Stimulated activated CD8-positive, alpha-beta memory T cell treated with anti-CD3 and anti-CD28 coated beads, Interleukin-7, amount 100 ng/mL, for 1 hour (primary cell): ENCODE measurements at places on chromosomes 11 and 22.

DNA sequence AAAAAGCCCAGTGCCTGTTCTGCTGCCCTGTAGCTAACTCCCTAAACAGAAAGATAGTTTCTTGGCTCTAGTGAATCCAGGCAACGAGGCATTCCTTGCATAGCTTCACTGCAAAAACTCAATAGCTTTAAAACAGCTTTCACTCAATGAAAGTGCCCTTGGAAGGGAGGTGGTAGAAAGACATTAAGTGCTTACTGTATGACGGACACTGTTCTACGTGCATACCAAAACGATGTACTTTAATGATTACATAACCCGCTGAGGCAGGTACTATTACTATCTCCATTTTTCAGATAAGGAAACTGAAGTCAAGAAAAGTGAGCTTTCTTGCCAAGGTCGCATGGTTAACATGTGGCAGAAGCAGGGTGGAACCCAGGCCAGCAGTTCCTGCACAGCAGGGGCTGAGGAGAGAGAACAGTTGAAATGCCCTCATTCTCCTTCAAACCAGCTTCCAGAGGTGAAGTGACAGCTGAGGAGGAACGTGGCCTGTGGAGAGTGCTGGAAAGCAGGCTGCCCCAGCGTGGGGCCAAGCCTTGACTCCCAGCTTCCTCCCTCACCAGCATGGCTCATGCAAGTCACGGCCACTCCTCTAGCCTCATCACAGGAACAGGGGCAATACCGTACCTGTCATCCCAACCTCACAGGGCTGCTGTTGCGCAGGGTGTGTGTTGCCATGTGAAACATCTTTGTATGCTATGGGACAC is 227.5 kb upstream of the NARS2 start:
- DNase-seq = no peak

DNA sequence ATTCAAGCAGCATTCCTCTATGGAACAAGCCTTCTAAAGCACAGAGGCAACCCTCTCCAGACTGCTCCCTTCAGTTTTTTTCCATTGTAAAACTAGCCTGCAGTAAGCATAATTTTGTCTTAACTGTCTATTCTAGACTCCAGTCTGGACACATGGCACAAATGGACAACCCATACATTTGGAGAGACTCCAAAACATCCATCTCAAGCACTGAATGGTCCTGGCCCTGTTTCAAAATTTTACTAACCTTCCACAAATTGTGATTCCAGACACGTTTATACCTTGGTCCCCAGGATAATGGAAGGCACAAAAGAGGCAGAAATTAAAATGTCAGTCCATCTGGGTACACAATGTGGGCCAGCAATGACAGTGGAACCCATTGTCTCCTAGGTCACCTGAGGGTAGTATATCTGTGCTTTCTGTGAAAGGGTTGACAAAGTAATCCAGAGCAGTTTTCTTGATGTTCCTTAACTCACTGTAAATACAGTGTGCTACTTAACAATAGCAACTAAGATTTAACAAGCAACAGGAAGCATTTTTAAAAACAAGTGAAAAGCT is 16.2 kb upstream of the SESN3 start:
- no peak for DNase-seq

- DNase-seq = no peak
Measured at GRCh38 chr11:35106595-35106994, 32.4 kb upstream of the CD44 start.

DNA sequence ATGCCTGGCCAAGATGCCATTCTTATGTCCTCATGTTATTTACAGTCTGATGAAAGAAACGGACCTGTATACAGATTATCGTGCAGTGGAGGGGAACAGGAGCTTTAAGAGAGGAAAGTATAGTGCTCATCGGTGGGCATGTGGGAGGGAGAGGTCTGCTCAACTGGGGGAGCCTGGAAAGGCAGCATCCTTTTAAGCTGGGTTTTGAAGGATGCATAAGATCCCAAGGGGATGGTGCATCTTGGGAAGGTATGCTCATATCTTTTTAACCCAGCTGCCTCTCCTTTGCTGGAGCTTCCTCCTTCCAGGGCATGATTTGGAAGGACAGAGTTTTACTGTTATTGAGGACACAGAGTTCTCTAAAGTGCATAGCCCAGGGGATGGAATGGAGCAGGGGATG is 34.8 kb downstream of the MIAT start:
- DNase-seq = no peak

DNA sequence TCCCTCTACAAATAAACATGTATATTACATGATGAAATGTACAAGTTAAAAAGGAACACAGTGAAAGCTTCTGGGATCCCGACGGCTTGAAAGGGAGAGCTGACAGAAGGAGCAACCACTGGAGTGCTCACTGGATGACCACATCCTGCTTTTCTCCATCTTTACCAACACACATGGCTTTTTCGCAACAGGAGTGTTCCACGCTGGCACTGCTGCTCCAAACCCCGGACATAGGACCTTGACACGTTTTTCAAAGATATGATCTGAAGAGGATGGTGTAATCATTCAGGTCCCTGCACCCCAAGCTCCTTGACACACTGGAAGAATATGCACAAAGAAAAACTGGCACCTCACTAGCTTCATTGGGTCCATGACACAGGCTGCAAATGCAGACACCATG is 121.9 kb downstream of the LARGE1 start:
- DNase-seq = no peak

DNA sequence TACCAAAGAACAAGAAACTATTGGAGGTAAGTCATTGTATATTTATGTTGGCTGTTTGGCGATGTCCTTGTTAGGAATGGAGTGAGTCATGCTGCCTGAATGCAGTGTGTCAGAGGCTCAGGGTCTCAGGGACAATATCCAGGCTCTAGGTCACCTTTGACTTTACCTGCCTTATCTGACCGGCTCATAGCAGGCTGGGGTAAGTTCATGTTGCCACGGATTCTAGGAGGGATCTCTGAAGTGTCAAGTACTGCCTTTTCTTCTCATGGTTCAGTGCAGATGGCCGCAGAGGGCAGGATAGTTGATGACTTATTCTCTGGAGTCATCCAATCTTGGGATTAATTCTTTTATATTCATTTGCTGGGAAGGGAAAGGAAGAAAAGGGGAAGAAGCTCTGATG is 53.2 kb downstream of the SPON1 start:
- DNase-seq = no peak

DNA sequence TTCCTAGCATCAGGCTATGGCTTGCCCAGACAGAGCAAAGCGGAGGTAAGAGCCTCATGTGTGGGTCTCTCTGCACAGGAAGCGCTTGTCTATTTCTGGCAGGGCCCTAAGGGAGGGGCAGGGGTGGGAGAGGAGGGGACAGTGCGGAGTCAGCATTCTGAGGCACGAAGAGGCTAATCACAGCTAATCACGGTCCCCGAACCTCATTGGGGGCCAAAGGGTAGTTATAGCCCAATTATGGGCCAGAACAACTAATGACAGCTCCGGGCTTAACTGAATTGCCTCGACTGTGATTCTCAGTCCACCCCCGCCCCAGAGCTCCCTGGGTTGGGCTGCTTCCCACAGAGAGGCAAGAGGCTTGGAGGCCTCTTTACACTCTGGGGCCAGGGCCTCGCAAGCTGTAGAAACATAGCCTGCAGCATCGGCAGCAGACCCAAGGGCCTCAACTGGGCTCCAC is 72.7 kb upstream of the PRDM11 start:
- DNase-seq = no peak

DNA sequence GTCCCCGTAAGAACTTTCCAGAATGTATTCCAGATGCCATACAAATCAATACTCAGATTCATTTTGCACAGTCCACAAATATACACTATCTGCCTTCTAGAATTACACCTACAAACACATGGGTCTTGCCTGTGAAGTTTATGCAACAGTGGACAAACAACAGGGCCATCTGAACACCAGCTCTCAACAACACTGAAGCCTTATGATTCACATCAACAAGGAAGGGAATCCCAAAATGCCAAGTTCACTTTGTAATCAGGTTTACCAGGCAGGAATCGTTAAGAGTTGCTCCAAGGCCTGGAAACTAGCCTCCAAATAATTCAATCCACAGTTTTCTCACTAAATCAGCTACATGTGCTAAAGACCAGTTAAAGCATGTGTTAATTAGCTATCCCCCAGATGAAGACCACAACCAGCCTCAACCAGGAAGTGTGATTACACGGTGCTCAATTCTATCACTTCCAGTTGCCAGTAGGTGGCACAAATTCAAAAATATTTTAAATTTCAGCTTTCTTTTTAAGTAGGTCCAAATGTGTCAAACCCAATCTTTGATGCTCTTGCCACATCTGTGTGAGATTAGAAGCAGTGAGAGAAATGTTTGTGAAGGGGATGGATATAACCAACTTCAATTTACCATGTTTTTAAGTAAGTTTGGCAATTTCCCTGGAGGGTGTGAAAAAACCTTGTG is 139.1 kb upstream of the BDNF start:
- DNase-seq = no peak
